Central memory CD4-positive, alpha-beta T cell (primary cell): ENCODE measurements at places on chromosomes 5 and 9.

- no peak for DNase-seq
Observed at GRCh38 chr5:6162175-6162574, 216.2 kb downstream of the MED10 start.

GRCh38 chr9:98214811-98215210 lies 22.4 kb upstream of the CORO2A start:
- no peak for DNase-seq

DNA sequence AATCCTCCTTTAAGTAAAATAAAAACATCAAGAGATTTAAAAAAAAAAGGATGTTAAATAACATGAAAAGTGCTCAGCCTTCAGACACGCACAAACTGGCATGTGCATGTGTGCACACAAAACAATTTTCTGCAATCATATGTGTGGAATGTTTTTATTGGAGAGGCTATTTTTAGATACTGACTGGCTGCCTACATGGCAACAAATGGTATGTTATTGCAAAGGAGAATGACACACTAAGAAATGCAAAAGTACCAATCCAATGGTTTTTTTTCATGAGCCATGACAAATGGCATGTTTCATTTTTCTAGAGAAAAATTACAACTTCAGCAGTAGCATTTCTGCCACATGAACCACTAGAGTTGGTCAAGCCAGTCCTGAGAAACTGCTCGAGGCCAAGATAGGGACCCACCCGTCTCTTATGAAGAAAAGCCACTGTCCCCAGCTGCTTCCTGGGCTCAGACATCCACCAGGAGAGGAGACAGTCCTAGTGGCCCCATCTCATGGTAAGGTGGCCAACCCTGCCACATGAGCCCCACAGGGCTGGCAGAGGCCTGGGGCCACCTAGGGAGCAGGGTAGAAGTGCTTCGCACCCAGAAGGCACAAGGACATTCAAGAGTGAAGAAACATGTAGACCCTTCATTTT lies 116.4 kb downstream of the MYO10 start:
- DNase-seq: no peak

DNA sequence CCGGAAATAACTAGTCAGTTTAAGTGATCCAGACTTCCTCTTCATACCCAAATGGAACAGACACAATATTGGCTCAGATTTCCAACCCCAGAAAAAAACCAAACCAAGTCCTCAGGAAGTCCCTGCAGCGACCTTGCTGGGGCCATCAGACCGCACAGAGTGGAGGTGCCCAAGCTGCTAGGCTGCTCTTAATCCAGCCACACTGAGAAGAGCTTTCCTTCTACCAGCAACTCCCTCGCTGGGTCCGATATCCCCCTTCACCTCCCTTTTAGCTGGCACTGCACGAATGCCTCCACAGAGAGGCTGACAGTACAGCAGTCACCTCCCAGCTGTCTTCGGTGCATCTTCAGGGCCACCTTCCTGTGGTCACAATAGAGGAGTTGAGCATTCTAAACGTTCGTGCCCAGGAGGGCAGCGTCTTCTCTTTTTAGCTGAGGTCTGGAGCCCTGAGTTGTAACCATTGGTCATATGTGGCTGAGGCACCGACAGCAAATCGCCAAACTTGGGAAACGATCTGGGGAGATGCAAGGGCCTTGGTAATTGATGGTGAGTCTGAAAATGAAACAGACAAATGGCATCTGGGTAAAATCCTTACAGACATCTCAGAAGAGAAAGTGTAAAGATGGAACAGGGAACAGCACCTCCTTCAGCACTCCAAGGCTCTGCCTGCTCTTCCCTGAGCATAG lies 5.7 kb downstream of the NAIF1 start:
- no peak for DNase-seq

DNA sequence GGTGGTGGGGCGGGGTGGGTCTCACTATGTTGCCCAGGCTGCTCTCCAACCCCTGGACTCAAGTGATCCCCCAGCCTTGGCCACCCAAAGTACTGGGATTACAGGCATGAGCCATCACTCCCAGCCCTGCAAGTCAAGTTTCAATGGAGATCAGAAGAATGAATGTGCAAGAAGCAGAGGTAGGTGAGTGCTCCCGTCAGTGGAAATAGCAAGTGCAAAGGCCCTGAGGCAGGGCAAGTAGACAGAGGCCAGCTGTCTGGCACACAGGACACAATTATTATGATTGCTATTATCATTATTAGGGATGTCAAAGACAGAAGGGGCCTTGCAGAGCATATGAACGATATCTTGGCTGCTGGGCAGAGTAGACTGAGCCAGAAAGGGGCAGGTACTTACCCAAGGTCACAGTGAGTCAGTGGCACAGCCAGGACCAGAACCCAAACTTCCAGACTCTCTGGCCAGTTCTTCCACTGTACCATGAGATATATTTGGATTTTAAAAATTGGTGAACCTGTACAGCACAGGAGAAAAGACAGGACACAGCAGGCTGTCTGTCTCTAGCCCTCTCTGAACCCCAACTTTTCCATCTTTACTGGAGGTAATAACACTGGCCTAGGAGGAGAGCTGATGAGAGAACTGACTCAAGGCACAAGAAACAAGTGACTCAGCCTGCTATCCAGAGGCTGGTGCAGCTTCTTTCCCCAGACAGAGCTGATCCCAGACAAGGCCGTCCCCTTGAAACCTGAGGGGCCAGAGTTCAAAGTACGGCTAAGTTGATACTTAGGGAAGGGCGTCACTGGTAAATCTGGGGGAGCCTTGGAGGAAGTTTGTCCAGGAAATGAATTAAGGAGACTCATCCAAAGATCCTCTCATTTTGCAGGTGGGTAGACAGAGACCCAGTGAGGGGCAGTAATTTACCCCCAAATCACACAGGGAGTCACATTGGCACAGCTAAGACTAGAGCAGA lies 1.4 kb downstream of the HDHD3 start:
- no peak for DNase-seq
